Activated CD4-positive, CD25-positive, alpha-beta regulatory T cell treated with anti-CD3 and anti-CD28 coated beads, Interleukin-2, amount 50 U/mL, for 24 hours (primary cell): ENCODE measurements at places on chromosomes 1 and 21.

- ATAC-seq = no peak
These were observed 48.5 kb downstream of the C8B start for GRCh38 chr1:56917356-56917755.

DNA sequence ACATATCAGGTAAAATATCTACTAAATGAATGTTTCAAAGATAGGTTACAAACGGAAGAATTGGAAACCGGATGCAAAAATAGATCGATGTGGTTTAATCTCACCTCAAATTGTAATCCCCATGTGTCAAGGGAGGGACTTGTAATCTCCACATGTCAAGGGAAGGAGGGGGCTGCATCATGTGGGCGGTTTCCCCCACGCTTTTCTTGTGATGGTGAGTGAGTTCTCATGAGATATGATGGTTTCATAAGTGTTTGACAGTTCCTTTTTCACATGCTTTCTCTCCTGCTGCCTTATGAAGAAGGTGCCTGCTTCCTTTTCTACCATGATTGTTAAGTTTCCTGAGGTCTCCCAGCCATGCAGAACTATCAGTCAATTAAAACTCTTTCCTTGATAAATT, 408.7 kb upstream of the TMPRSS15 start:
- no peak for ATAC-seq

GRCh38 chr1:38088791-38089190, 42.2 kb upstream of the POU3F1 start:
- ATAC-seq = no peak

DNA sequence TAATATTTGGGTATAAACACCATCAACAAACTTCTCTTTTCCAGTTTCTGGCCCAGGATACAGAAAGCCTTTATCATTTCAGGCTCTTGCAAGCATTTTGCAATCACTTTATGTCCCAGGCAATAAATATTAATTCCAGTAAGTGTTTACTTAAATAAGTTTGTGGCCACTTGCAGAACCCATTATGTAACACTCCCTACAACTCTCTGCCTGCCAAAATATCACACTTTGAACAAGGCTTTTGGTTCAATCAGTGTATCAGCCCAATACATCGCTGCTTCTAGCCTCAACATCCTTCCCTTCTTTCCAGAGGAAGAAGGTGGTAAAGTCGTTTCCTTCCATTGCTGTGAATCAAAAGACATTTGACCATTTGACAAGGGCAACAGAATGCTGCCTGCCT, 203.0 kb upstream of the USP25 start:
- ATAC-seq = no peak

GRCh38 chr1:29934255-29934772, 698.0 kb downstream of the PTPRU start:
- ATAC-seq = no peak

DNA sequence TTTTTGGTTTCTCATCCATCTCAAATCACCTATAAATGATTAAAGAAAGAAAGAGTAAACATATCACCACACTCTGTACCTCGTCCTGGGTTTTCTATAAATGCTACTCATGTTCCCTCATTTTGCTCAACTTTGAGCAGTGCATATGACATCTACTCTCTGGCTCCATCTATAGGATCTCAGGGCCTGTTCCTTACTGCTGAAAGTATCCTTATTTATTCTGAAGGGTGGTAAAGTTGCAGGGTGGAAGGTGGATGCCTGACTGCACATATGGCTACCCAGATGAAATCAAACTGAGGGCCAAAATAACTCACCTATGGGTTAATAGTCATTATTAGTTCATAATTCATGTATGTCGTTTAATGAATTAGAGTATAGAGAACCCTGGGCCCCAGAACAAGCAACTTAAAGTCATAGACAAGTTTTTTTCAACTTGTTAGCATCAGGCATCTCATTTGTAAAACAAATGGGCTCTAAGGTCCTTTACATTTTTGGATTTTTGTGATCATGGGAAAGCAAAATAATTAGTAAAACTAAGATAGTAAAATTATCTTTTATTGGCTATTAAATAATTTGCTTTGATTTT, 46.5 kb downstream of the NCF2 start:
- ATAC-seq = peak; percentile 61

- no peak for ATAC-seq
These were observed 56.8 kb downstream of the PSMG1 start for GRCh38 chr21:39126486-39126806.

DNA sequence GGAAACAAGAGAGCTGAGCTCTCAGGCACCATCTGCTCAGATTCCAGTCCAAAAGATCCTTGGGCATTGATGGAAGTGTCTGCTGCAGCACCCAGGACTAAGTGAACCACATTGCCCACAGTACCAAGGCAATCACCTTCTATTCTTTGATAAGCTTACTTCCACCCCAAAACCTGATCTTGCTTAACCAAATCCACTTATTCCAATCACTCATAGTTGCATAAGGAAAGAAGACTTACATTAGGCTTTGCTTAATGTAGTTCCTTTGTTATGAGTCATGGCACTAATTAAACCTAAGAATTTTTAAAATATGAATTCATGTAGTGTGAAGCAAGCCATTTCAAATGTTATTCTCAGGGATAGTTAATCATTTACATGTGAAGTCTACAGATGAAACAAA, 84.5 kb downstream of the UCHL5 start:
- no peak for ATAC-seq

- no peak for ATAC-seq
These were observed 95.2 kb downstream of the PRKAB2 start for GRCh38 chr1:147077081-147077480.

DNA sequence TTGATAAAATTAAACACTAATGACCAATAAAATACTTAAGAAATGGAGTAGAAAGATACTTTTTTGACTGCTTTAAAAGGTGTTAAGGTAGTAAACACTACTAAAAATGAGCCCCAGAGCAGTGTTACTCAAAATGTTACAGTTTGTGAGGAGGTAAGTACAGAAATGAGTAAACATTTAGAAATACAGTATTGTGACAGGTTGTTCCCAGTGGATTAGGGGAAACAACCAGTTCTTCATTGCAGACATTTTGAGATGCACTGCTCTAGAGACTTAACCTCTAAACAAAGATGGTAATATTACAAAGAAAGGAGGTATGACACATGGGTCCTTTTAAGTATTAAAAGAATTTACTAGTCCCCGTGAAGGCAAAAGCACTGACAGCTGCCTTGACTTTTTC, 12.7 kb downstream of the DHX9 start:
- ATAC-seq = peak; percentile 32

DNA sequence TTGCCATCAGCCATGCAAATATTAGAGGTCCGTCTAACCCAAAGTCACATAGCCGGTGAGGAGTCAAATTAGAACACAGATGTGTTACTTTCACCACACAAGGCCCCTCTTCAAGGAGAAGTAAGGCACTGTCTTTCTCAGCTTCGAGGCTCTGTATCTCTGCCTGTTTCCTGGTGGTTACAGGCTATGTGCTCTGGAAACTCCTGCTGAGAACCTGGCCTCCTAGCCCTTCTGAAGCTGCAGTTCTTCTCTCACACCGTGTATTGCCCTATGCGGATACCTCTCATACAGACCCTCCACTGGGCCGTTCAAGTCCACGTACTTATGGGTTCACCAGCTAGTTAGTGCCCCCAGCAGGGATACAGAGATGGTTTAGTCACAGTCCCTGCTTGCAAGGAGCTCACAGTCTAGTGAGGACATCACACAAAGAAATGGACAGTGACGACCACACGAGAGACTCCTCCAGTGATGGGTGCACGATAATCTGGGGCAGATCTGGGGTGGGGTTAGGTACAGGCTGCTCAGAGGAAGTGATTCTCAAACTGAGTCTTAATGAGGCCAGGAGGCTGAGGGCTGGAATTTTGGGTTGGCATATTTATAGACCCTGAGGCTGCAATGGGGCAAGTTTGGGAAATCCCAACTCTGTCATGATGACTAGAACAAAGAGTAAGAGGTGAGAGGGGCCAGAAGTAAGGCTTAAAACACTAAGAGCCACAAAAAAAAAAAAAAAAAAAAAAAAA, 22.8 kb upstream of the ELOA start:
- ATAC-seq = peak; percentile 79

DNA sequence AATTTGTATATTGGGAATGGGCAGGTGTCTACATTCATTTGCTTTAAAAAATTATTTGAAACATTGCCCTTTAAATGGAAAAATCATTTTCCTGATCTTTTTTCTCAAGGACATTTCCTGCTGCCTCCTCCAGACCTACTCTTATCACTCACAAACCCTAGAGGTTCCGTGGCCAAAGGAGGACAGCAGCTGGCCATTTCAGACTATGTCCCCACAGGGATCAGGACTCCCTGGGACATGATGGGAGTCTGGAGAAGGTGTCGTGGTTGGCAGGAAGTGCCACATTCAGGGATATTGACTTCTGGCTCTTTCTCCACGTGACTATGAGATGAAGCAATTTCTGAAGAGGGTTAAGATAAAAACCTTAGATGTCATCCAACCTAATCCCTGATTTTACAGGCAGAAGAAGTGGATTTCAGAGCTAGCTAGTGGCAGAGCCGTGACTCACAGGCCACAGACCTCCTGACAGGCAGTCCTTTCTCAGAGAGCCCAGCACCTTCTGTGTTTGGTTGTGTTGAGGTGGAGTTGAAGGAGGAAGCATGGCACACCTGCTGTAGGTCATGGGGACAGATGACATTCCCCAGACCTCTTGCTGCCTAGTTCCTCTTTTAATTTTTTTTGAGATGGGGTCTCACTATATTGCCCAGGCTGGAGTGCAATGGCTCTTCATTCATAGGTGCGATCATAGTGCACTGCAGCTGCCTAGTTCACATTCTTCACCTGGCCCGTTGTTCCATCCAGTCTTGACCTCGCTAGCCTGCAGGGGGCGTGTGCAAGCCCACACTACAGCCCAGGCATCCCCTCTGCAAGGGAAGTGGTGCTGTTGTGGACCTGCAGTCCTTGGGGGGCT, 25.5 kb upstream of the IL10 start:
- ATAC-seq = no peak

DNA sequence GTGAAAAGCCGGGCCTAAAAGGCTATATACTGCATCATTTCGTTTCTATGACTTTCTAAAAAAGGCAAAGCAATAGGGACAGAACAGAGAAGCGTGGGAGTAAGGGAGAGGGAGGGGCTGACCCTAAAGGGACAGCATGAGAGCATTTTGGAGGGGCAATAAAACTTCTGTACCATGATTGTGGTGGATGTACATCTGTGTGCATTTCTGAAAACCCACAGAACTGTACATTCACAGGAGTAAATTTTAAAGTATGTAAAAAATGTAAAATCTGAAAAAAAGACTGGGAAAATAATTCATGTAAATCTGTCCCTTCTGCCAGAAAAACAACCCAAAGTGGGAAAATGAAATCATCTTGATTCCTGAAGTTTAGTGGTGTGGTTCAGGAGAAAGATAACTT, 235.4 kb downstream of the CENPF start:
- ATAC-seq = no peak

GRCh38 chr1:182910143-182910542, 42.8 kb downstream of the SHCBP1L start:
- no peak for ATAC-seq

DNA sequence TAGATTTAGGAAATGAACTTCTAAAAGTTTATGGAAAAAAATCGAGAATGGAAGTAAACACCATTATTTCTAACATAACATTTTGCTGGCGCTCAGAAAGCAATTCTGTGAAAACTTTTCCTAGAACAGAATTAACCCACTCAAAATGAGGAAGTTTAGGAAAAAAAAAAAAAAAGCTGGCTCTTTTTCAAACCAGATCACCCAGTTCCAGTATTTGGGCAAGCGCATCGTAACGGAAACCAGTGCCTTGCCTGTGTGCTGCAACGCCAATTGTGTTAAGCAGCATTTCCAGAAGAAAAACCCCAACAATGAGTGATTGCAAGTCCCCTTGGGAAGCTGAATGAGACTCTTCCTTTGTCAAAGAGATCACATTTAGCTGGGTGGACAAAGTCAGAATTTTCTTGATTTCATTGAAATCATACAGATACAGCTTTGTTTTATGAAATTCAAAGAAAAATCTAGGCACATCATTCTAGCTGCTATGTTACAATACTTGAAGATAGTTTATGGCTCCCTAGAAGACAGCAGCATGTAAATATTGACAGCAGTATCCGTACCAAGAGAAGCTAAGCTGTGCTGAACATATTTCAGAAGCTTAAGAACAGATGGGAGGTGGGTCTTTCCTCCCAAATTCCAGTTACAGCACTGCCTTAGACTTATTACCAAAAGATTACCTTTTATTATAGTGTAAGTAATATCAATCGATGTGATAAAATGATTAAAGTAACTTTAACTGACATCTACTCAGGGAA, 113.4 kb downstream of the ERG start:
- ATAC-seq = no peak

DNA sequence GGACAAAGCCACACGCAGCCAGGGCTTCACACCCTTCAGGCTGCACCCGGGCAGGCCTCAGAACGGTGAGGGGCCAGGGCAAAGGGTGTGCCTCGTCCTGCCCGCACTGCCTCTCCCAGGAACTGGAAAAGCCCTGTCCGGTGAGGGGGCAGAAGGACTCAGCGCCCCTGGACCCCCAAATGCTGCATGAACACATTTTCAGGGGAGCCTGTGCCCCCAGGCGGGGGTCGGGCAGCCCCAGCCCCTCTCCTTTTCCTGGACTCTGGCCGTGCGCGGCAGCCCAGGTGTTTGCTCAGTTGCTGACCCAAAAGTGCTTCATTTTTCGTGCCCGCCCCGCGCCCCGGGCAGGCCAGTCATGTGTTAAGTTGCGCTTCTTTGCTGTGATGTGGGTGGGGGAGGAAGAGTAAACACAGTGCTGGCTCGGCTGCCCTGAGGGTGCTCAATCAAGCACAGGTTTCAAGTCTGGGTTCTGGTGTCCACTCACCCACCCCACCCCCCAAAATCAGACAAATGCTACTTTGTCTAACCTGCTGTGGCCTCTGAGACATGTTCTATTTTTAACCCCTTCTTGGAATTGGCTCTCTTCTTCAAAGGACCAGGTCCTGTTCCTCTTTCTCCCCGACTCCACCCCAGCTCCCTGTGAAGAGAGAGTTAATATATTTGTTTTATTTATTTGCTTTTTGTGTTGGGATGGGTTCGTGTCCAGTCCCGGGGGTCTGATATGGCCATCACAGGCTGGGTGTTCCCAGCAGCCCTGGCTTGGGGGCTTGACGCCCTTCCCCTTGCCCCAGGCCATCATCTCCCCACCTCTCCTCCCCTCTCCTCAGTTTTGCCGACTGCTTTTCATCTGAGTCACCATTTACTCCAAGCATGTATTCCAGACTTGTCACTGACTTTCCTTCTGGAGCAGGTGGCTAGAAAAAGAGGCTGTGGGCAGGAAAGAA, 8.1 kb downstream of the PSRC1 start:
- ATAC-seq = no peak

- no peak for ATAC-seq
These were observed 147.3 kb upstream of the VAMP3 start for GRCh38 chr1:7623842-7624241.

- no peak for ATAC-seq
These were observed 4.0 kb upstream of the ZBTB18 start for GRCh38 chr1:244046907-244047611.

- ATAC-seq = no peak
These were observed 133.6 kb upstream of the POGK start for GRCh38 chr1:166705376-166706289.
